ENCODE measurements at places on chromosomes 11 and 22.

DNA sequence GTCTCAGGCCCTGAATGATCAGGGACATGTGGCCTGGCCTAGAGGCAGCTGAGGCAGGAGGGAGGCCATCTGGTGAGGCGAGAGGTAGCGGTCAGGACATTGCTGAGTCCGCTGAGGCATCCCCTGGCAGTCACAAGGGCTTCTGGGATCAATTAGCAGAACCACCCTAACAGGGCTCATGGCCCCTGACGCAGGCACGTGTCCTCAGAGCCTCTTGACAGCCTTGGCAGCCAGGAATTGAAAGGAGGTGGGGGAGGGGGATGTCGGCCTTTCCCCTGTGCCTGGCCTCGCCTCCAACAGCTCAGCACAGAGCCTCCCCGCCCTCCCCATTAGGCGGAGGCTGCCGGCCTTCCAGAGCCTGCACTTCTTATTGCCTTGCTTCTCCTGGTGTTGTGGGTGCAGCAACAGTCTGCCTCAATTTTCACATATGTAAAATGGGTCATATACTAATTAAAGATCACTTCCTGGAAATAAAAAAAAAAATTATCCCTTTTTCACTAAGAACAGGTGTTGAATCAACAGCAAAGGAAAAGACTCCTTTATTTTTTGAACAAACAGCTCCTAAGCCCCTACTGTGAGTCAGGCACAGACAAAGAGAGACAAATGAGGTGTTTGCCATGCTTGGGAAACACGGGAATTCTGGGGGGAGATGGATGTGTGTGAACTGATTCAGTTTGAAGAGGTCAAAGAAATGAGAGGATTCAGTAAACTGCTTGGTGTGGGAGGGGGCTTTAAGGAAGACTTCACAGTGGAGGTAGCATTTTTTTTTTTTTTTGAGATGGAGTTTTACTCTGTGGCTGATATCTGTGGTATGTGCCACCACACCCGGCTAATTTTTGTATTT lies 55.3 kb downstream of the NFAM1 start:
- DNase-seq, result no peak

DNA sequence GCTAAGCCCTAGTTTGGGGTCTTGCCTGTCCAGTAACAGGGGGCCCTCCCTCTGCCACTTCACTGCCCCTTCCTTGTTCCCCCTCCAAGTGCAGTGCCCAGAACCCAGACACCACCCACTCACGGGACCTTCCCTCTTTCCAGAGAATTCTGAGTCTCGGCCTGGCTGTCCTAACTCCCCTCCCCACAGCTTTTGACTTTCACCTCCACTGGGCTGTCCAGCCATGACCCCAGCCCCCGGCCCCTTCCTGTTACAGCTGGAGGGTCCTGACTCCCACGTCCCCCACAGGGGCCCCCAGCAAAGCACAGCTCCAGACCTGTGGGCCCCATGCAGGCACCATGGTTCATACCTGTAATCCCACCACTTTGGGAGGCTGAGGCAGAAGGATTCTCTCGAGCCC lies 71.5 kb downstream of the BRD1 start:
- DNase-seq, result no peak

- DNase-seq, result no peak
Observed at GRCh38 chr11:62857541-62857982, 18.2 kb upstream of the WDR74 start.

- no peak for DNase-seq
Observed at GRCh38 chr22:21703684-21704316, 31.8 kb downstream of the YPEL1 start.

DNA sequence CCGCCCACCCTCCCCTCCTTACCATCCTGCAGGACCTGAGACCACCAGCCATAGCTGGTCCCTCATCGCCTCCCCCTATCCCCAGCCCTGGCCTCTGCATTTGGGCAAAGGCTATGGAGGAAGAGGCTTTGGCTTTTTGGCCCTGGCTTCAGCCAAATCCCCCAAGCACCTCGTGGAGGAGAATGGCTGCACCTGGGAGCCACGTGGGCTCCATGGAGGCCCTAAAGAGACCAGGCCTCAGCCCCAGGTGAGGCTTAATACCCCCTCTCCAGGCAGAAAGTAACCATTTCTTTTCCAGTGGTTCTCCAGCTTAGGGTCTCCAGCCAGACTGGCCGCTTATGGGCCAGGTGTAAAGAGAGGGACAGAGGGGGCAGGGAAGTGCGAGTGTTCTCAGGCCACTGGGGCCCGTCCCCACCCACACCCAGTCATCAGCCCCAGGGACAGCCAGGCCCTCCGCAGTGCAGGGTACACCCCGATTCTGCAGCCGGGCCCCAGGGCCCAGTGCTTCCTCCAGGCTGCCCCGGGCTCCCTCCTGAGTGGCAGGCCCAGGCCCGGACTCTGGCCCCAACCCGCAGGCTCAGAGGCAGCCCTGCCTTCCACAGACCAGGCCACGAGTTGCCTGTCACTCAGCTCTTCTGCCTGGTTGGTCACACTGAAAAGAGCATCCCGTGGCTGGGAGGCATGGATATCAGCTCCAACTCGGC lies 26.4 kb downstream of the CDKN1C start:
- DNase-seq, result no peak

Data from CD4-positive, alpha-beta T cell treated with Interleukin-15 for 4 hours (primary cell).